Activated CD4-positive, alpha-beta T cell treated with anti-CD3 and anti-CD28 coated beads for 48 hours (primary cell): ENCODE measurements at places on chromosomes 5 and 9.

- DNase-seq: no peak
Observed at GRCh38 chr5:124733329-124733650, 13.1 kb downstream of the ZNF608 start.

- DNase-seq: no peak
Observed at GRCh38 chr5:110718311-110718710, 8.2 kb downstream of the TMEM232 start.

- no peak for DNase-seq
Observed at GRCh38 chr5:51278539-51278938, 104.7 kb upstream of the ISL1 start.

GRCh38 chr5:173971681-173972345 lies 17.2 kb upstream of the C5orf47 start:
- no peak for DNase-seq

DNA sequence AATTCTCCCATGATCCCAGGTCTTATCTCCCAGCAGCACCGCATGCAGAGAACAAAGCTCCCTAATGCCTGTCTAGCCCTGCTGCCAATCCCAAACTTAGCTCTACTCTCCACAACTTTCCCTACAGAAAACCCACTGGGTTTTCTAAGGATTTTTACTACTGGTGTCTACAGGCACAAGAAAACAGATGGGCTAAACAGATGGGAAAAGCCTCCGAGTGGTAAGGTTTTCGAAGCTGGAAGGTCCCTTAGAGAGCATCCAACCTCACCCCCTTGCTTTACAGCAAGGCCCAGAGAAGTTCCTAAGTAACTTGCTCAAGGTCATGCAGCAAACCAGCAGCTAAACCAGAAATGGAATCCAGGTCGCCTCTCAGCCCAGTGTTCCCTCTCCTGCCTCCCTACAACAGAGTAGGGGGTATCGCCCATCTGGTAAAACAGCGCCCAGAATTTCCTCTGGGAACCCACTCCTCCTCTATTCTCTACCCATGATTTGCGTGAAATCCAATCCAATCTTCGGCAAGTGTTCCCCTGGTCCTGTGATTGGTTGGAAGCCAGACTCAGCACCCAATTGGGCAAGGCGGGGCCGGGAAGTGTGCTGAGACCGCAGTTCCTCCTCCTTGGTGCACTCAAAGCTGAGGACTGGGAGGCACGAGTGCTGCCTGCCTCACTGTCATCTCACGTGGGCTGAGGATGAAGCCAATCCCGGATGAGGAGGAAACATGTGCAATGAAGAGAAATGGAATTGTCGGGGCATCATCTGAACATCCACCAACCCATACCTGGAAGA lies 20.8 kb downstream of the CPLX2 start:
- DNase-seq: no peak
